ENCODE measurements at places on chromosomes 1 and 21.

DNA sequence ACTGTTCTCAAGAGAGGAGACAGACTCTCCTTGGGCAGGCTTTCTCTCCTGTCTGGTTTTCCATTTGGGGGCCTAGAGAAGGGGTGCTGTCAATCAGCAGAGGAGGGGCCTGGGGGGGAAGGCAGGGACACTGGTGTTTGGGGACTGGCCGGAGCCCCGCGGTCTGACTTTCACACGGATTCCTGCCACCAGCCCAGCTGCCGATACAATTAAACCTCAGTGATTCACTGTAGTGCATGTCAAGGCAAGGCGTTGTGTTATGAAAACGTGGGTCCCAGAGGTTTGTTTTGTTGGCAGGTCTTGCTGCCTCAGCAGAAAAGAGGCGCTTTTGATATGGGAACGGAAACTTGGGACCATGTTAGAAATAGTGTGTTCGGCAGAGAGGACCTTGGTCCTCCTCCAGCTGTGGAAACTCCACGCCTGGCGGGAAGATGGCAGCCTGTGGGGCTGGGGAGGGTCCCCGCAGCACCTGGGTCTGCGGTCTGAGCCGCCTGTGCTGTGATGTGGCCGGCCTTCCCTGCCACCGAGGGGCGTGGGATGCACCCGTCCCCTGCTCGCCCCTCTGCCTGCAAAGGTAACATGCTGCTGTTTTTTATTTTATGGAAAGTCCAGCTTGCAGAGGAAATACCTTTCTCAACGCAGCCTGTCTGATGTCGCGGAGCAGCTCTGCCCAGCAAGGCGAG is 47.6 kb downstream of the SPSB1 start:
- DNase-seq: peak; percentile 41

- no peak for DNase-seq
Measured at GRCh38 chr1:49051647-49052046, 275.0 kb upstream of the BEND5 start.

- no peak for DNase-seq
Measured at GRCh38 chr1:214524824-214525223, 26.6 kb downstream of the PTPN14 start.

GRCh38 chr21:28257276-28257675 is 735.4 kb downstream of the LTN1 start:
- DNase-seq: no peak

DNA sequence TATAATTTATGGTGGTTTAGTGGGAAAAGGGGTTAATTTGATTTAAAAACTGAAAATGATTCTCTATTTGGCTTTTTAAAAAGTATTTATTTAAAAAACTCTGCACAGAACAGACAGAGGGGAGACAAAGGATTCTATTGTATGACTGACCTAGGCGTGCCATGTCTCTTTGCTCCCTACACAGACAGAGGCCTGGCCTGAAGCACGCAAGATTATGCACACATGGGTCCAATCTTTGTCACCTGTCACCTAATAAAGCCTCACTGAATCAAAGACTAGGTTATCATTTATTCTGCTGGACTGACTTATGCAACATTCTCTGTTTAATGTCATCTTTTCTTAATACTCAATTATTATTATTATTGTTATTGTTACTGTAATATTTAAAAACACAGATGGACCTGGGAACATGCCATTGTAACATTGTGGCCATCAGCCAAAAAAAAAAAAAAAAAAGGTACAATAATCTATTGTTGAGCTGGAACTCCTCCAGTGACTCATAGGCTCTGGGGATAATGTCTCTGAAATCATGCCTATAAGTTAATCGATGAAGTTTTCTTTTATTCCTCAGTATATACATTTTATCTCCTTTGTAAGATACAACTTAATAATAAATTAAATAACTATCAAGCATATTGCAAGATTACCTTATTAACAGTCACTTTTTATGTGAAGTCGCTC is 112.1 kb downstream of the RUNX1 start:
- DNase-seq: no peak

GRCh38 chr1:197924516-197925123 is 7.4 kb downstream of the LHX9 start:
- no peak for DNase-seq

- no peak for DNase-seq
Measured at GRCh38 chr21:38664841-38665240, 140.9 kb upstream of the ETS2 start.

- DNase-seq: no peak
Measured at GRCh38 chr1:61461406-61462384, 263.2 kb downstream of the TM2D1 start.

GRCh38 chr1:59678493-59679228 is 136.1 kb upstream of the HOOK1 start:
- no peak for DNase-seq

- no peak for DNase-seq
Measured at GRCh38 chr1:177849579-177850290, 120.1 kb downstream of the SEC16B start.

- no peak for DNase-seq
Measured at GRCh38 chr21:42722808-42723473, 69.5 kb downstream of the PDE9A start.

- peak; percentile 56 for DNase-seq
Measured at GRCh38 chr1:157978586-157979403, 14.7 kb upstream of the KIRREL1 start.

DNA sequence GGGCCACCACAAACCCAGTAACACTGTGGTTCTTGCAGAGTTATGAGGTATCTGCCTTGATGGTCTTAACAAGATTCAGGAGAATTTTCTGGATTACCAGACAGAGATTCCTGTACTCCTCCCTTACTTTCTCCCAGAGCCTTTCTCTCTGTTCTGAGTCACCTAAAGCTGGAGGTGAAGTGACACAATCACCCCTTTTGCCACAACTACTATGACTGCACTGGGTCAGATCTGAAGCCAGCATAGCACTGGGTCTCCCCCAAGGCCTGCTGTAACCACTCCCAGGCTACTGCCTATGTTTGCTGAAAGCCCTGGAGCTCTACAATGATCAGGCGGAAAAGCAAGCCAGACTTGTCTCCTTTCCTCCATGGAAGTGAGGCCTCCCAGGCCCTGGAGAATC is 156.7 kb upstream of the NEGR1 start:
- no peak for DNase-seq

- no peak for DNase-seq
Measured at GRCh38 chr21:28687586-28687985, 305.1 kb downstream of the LTN1 start.

- DNase-seq: no peak
Measured at GRCh38 chr1:54649921-54650320, 8.3 kb downstream of the MROH7 start.

DNA sequence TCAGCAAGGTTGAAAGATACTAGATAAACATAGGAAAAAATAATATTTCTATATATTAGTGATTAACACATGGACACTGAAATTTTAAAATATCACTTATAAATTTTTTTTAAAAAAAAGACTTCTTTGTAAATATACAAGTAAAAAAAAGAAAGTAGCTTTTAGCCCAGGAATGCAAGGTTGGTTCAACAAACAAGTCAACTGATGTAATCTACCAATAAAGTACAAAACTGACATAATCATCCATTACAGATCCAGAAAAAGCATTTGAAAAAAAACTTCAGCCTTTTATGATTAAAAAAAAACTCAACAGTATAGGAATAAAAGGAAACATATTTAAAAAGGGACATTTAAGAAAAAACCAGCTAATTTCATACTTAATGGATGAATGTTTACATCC is 48.4 kb downstream of the TRMT1L start:
- DNase-seq: no peak

- DNase-seq: no peak
Measured at GRCh38 chr1:8136766-8137165, 110.7 kb upstream of the ERRFI1 start.

DNA sequence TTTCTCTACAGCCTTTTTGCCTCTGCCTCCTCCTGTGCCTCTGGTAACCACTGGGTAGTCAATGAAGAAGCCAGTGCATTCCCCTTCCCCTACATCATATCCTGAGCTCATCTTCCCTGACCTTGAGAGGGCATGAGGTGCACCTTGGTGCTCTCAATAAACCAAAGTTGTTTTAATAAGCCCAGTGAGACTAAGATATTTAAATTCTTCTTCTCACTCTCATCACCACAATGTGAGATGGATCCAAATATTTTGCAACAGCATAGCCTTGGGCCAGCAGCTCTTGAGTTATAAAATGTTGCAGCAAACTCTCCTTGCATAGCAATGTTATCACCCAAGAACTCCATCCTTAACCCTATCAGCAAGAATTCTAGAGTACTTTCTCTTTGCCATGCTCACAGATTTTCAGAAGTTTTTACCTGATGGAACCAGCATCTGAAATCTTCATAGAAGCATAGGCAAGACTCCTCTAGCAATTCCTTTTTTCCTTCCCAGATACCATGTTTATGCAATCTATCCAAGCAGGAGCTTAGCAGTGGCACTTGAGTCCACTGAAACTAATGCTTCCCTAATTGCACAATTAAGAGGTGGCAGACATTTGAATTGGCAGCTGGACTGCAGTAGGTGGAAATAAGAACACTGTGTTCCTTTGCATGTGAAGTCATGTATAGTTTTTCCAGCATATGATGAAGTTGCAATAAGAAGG is 36.8 kb downstream of the CDC7 start:
- DNase-seq: no peak

GRCh38 chr1:92989936-92990583 is 28.8 kb upstream of the DIPK1A start:
- no peak for DNase-seq

DNA sequence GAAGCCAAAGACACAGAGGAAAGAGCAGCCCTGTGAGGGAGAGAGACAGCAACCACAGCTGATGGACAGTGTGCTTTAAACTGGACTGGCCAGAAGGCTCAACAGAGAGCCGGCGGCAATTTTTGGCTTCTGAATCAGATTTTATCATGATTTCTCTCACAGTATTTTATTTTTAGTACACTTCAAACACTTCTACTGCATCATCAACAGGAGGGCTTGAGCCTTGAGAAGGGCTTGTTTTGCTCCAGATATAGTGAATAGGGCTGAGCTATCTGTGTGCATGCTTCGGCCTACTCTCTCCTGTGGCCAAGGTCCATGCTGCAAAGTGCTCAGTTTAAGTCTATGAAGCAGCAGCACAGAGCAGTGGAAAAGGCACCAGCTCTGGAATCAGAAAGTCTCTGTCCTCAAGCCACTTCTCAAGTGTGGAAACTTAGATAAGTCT is 33.3 kb downstream of the ADCY10 start:
- DNase-seq: no peak

- DNase-seq: no peak
Measured at GRCh38 chr1:30701258-30701633, 22.1 kb downstream of the MATN1 start.

- DNase-seq: no peak
Measured at GRCh38 chr1:61313906-61314422, 231.6 kb downstream of the NFIA start.

DNA sequence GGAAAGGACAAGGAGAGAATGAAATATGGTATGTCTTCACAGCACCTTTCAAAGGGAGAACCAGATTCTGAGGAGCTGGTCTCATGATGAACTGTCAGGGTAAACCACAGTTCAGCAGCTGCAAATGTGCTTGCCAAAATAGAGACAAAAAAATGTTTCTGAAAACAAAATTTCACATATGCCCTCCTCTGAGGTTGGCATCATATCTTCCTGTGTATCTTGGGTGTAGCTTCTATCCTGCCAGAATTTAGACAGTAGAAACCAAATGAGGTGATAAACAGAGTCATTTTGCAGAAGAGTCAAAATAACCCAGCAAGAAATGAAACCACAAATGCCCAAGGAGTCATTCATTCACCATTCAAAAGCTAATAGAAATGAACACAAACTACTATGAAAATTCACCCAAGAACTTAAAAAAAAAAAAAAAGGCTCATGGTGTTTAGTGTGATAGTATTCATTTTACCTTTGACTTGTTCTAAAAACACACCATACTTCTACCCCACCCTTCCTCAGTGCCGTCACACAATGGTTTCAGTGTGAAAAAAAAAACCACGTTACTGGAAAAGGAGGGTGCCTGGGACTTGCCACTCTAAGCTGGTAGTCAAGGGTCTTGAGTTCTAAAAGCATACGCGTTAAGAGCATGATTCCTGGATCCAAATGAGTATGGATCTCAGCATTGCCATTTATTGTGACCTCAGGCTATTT is 18.5 kb downstream of the SELL start:
- no peak for DNase-seq

- no peak for DNase-seq
Measured at GRCh38 chr1:188062456-188062855, 1233.7 kb downstream of the PLA2G4A start.

- DNase-seq: no peak
Measured at GRCh38 chr1:212133319-212133718, 97.8 kb downstream of the DTL start.

DNA sequence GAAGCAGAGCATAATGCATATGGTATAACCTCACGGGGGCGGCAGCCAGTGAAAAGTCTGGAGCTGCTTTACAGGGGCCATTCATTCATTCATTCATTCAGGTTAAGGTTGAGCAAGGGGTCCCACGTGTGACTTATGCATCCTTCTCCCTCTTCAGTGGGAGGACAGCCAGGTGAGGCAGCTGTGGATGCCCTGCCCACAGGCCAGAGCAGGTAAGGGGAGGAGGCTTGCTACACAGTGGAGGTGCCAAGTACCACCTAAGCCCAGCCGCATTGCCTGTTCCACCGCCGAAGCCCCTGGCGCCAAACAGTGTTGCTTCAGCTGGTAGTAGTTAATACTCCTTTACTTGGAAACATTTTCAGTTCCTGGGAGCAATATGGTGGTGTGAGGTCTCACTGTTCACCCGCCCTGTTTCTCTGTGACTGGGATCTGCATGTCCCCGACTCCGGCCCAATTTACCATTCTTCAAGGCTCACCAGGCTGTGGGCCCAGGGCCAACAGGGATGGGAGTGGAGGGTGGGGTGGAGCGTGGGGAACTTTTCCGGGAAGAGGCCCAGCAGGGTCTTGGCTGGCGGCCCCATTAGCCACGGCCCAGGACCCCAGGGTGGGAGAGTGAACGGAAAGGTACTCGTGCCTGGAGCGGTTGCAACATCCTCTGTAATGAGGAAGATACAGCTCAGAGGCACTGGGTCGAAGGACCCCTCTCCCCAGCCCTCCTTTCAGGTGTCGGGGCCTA is 722 bp upstream of the PODN start:
- peak; percentile 30 for DNase-seq

DNA sequence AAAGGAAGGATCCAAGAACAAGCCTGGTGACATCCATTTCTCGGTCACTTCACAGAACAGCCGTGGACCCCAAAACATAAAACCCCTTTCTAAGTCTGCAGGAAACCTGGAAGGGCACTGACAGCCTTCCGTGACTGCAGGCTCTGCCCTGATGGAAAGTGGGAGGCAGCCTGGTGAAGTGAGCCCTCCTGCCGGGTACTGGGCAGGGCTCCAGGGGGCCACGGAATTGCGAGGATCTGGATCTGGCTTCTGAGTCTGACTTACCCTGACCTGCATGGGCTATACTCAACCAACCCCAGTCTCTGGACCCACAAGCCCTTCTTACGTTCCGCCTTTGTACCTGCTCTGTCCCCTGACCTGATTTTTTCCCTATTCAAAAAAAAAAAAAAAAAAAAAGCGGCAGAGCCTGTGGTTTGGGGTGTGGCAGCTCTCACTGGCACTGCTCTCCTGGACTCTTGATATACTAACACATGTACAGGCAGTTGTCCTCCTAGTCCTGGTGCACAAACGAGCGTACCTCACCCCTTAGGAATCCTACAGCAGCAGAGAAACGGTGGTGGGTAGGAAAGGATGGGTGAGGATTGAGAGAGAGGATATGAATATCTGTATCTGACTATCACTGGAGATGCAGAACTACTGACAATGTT is 82.9 kb downstream of the BEND5 start:
- no peak for DNase-seq
